ENCODE measurements at places on chromosomes 1 and 21.

- DNase-seq: no peak
Observed at GRCh38 chr1:23496490-23497181, 12.7 kb upstream of the ASAP3 start.

GRCh38 chr1:222994511-222995235 lies 148.4 kb downstream of the TLR5 start:
- no peak for DNase-seq

- no peak for DNase-seq
Observed at GRCh38 chr1:150970808-150971582, 3.6 kb downstream of the CERS2 start.

DNA sequence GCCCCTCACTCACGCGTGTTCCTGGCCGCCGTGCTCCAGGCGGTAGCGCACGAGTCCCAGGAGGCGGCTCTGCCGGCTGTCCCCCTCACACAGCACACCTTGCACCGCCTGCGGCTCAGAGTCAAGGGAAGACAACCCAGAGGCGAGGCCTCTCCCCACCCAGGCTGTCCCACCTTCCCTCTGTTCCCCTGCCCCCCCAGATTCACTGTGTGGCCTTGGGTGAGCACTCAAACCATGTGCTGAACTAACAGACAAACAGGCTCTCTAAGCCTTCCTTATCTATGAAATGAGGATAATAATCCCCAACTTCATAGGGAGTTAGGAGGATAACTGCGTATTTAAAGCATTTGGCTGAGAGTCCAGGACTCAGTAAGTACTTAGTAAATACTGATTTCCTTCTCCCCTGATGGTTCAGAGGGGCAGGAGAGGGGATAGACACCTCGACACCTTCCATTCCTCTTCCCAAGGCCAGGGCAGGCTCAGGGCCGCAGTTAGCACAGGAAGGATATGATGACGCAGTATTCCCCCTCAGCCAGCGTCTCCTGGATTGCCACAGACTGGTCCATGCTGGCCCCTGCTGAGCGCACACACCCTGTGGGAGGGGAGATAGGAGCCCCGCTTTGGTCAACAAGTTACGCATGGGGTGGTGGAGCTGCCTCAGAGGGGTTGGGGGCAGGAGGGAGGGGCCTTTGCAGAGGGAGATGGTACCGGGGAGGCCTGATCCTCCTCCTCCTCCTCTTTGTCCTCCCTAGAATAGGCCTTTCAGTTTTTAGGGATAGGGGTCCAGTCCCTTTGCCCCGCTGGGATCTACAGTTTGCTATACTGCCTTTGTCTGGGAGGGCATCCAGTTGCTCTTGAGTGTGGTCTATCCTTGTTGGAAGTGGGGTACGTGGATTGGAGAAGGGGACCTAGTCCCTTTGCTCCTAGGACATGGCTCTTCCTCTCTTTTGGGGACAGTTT lies 830 bp downstream of the INPP5B start:
- no peak for DNase-seq

DNA sequence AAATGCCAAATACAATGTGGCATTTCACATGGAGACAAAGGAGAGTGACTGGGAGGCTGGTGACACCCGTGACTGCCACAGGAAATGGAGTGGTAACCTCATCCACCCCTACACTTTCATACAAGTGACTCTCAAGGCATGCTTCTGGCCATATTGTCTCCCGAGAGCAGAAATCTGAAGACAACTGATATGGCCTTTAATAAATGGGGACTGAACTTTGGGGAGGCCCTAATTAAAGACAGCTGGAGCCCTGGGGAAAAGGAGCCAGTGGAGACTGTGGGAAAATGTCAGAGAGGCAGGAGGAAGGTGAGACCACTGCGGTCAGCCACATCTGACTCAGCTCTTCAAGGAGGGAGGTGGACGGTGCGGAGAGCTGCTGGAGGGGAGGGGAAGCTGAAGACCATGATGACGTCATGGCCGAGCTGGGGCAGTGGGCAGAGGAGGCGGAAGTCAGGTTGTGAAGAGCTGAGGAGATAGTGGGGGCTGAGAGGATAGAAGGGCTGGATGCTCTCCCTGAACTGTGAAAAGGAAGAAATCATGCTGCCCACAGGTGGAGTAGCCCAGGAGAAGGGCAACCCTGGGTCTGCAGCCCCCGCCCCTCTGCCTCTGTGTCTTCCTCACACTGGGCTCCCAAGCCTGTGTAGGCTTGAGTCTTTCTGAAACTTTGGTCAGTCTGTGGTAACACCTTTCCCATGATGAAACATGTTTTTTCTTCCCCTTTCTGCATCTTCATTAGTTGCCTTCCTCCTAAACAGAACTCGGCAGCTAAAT lies 14.0 kb upstream of the NCF2 start:
- DNase-seq: no peak

- no peak for DNase-seq
Observed at GRCh38 chr1:41006942-41007865, 14.3 kb downstream of the SLFNL1 start.

DNA sequence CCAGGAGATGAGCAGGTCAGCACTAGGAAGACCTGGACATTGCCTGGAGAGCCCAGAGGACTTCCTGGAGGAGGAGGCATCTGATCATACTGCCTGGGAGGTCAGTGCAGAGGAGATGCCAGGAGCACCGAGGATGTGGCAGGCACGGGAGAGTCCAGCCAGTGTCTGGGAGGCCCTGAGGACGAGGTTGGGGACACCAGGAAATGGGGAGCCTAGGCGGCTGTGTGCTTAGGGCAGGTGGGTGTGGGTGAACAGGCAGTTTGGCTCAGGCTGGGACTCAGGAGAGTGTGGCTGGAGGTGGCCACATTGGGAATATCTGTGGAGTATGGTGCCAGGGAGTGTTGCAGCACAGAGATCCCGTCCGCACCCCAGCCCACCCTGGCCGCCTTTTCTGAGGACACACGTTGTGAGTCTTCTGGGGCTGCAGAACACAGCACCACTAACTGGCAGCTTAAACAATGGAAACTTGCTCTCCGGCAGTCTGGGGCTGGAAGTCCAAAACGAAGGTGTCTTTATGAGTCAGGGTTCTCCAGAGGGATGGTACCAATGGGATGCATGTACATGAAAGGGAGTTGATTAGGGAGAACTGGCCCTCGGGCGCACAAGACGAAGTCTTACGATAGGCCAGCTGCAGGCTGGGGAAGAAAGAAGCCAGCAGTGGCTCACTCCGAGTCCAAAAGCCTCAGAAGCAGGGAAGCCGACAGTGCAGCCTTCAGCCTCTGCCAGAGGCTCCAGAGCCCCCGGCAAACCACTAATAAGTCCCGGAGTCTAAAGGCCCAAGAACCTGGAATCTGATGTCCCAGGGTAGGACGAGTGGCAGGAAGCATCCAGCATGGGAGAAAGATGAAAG lies 58.0 kb downstream of the FAAP20 start:
- DNase-seq: no peak

DNA sequence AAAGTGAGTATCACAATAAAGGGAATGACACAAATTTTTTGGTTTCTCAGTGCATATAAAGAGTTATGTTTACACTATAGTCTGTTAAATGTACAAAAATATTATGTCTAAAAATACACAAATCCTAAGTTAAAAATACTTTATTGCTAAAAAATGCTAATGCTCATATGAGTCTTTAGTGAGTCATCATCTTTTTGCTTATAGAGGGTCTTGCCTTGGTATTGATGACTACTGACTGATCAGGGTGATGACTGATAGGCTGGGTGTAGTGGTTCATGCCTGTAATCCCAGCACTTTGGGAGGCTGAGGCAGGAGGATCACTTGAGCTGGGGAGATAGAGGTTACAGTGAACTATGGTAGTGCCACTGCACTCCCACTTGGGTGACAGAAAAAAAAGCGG lies 12.9 kb upstream of the NUF2 start:
- DNase-seq: no peak

DNA sequence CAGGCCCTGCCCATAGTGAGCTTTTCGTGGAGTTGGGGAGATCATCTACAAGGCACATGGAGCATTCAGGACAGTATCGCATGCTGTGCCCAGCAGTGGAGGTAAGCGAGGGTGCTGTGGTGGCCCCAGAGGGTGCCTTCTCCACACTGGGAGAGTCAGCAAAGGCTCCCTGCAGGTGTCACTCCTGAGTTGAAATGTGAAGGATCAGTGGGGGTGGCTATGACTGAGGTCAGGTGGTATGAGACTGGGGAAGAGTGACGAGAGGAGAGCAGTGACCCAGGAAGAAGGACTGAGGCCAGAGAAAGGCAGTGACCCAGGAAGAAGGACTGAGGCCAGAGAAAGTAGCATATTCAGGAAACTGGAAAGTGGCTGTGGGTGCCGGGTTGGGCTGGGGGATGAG lies 53.0 kb downstream of the SPAG17 start:
- no peak for DNase-seq

Measured in activated CD4-positive, alpha-beta T cell treated with anti-CD3 and anti-CD28 coated beads for 24 hours (primary cell).